Activated naive CD4-positive, alpha-beta T cell (primary cell): ENCODE measurements at places on chromosomes 12 and 14.

- no peak for DNase-seq
Observed at GRCh38 chr12:67884596-67884995, 104.7 kb upstream of the IFNG-AS1 start.

DNA sequence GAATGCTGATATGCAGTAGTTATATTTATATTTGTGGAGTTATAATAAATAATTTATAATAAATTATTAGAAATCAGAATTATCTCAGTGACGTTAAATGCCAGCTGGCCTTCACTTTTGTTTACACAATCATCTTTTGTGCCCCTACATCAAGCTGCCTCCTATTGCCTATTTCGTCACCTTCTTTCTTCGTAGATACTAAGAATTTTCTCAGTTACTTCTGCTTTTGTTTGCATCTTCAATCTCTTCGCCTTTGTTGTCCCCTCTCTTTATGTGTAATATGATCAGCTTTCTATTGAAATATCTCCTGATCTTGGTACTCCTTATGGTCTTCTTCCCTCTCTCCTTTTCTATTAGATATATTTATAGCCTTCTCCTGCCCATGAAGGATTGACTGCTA, 197.0 kb downstream of the ERC1 start:
- no peak for DNase-seq

- no peak for DNase-seq
Observed at GRCh38 chr14:26730929-26731618, 133.2 kb upstream of the NOVA1 start.

DNA sequence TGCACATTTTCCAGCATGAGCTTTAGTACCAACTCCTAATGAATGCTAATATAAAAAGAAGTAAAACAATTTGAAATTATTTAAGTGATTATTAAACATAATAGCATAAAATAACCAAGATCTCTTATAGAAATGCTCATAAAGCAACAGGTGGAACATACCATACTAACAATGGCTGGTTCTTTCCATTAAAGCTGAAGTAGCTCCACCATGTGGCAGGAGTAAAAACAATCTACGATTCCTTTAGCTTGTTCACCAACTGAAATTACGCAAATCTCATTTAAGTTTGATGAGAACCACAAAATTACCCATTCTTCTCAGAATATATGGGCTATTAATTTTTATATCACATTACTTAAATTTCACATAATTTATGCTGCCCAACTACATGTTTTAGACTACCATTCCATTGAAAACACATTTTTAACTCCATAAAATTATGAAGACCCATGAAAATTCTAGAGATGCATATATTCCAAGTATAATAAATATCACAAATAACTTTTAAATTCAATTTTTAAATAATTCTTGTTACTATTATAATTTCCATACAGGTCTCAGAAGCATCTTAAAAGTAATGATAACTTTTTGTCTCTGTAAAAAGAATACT, 213.6 kb downstream of the DAD1 start:
- no peak for DNase-seq

GRCh38 chr12:89179983-89180382, 172.3 kb downstream of the DUSP6 start:
- DNase-seq = no peak

DNA sequence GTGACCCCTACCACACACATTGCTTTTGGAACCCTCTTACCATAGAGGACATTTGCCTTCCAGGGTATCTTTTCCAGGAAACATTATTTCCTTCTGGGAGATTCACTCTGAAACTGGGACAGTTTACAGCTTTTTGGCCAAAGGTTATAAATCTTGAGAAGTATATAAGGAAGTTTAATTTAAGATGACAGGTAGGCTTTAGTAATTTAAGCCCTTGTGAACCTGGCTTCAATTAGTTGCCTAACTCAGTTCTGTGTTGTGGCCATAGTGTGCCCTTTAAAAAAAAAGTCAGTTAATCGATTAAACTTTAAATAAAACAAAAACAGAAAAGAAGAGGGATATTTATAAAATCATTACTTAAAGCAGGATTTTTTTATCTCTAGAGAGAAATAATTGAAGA, 142.9 kb downstream of the NAV3 start:
- DNase-seq = no peak

DNA sequence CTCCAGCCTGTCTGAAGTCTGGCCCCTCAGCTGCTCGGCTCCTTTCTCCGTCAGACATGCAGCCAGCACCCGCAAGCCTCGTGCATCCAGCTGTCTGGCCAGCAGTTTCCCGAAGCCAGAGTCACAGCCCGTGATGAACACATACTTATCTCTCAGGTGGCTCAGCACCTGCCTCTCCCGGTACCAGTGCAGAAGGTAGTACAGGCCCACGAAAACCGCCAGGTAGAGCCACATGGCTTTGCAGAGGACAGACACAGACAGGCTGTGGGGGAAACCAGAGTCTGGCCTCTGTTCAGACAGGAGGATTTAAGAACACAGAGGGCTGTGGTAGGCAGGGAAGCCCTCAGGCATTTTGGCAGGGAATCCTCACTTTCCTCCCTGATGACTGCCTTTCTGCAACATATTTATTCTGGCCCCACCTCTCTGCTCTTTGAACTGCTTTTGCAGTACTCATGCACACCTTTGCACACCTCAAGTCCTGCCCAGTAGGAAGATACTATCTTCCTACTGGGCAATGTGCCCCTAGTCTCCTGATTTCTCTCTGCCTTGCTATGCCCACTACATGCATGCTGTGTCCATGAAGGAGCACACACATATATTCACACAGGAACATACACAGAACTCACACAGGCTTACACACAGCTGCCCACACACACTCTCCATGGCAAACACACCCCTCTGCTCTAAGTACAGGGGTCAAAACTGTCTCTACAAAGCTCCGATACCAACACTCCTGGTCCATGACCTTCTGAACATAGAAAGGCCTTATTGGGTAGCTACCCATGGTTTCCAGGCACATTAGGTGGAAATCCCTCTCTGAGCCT, at the start of gene RDH16:
RDH16 (minus strand) TSS at position 380 of the 824 bp plus-strand sequence; CDS start at position 234, 146 bp downstream.
- DNase-seq = no peak

GRCh38 chr14:101721951-101722661, 39.4 kb upstream of the PPP2R5C start:
- no peak for DNase-seq

- no peak for DNase-seq
Observed at GRCh38 chr12:4417455-4417854, 28.2 kb downstream of the FGF6 start.

GRCh38 chr12:75884465-75884985, 147.1 kb downstream of the PHLDA1 start:
- no peak for DNase-seq

GRCh38 chr14:61132336-61132735, 148.8 kb downstream of the TMEM30B start:
- DNase-seq = no peak

- no peak for DNase-seq
Observed at GRCh38 chr12:87344699-87345098, 684.5 kb downstream of the C12orf50 start.

DNA sequence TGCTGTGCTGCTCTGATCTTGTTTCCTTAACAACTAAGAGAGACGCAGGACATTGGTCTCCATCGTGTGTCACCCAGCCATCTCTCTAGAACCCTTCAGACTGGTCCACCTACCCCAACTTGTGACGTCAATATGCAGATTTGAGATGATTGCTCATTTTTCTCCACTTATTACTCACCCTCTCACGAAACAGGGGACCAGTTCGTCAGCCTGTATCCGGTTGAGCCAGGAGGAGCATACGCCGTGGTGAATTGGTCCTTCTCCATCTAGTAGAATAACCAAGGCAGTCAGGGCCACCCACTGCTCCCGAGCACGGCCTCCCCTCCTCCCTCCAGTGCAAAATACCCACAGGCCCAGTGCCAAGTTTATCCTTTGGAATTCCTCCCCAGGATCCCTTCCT, 36.2 kb upstream of the FBXO21 start:
- DNase-seq = no peak

GRCh38 chr12:52631264-52631663, 12.9 kb upstream of the KRT73 start:
- DNase-seq = no peak

GRCh38 chr12:1059162-1059561, 68.1 kb downstream of the ERC1 start:
- DNase-seq = no peak

GRCh38 chr12:3562484-3562883, 71.5 kb downstream of the PRMT8 start:
- DNase-seq = no peak

GRCh38 chr12:101908395-101908794, 31.0 kb downstream of the DRAM1 start:
- no peak for DNase-seq

- no peak for DNase-seq
Observed at GRCh38 chr12:120079411-120080400, 36.8 kb downstream of the RAB35 start.

- DNase-seq = no peak
Observed at GRCh38 chr12:67208281-67209067, 60.7 kb upstream of the CAND1 start.

DNA sequence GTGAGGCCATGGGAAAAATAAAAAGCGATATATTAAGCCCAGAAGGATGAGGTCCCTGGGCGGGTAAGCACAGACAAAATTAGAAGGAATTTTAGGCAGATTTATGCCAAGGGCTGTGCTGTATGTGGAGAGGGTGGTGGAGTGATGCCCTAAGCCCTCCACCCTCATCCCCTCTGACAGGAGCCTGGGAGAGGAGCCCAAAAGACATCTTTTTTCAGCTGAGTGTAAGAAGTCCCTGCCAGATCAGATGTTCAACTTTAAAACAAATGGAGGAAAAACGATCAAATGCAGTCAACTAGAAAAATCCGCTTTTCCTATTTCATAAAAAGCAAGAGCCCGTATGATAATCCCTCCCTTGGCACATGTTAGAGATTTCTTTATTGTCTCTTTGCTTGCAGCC, 47.7 kb upstream of the NRXN3 start:
- DNase-seq = no peak

DNA sequence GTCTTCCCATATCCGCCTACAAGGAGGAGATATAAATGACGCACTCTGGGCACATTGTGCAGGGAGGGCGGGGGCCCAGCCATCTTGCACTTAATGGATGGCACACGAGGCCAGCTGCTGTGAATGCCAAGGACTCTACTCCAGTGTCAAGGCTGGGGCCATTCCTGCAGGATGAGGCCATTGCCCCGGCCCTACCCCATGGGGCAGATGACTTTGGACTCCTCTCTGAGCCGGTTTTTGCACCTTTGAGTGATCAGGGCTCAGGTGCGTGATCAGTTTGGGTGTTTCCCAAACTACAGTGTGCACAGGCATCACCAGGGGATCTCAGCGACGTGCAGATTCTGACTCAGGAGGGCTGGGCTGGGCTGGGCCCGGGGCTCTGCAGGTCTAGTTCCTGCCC, 16.1 kb downstream of the MMAB start:
- no peak for DNase-seq

DNA sequence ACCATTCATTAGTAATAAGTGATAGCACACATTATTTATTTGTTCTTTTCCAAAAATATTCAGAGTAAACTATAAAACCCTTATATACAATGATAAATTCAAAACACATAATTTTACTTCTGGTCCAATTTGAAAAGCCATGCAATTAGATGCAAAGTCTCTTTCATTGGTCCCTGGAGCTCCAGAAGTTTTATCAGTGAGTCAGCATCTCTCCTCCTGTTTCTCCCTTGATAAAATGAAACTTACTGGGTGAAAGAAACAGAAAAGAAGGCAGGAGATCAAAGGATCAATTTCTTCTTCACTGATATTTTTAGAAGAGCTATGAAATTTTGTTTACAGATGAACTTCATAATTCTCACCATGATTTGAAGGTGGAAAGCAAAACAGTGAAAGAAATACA, 47.5 kb downstream of the IFNG start:
- DNase-seq = no peak

- peak; percentile 8 for DNase-seq
Observed at GRCh38 chr12:64608901-64609535, 1.3 kb upstream of the RASSF3 start.

- DNase-seq = no peak
Observed at GRCh38 chr12:7068240-7068993, 7.9 kb downstream of the C1S start.

- DNase-seq = no peak
Observed at GRCh38 chr14:56378475-56378877, 201.1 kb upstream of the TMEM260 start.

DNA sequence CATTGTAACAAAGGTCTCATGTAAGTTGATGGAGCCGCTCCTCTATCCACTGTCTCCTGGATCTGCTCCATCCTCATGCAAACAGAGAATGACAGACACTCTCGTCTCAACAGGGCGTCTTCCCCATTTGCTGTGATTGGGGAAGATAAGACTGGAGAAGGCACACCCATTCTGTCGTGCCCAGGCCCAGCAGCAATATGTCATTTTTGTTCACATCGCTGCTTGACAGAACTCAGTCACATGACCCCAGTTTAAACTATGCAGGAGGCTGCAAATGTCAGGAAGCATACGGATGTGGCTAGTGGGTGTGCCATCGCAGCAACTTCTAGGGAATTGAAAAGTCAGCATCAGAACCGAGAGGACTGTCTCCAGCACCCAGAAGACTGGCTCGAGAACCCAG, 290.5 kb downstream of the TMEM132D start:
- no peak for DNase-seq

- DNase-seq = peak; percentile 52
Observed at GRCh38 chr12:48865281-48866051, at the start of gene RND1. Gene RND1, minus strand, starts transcription at chr12:48865870. Its CDS starts 103 bp downstream, at chr12:48865767.

- DNase-seq = no peak
Observed at GRCh38 chr14:73238424-73238852, 1.1 kb downstream of the PAPLN start.

DNA sequence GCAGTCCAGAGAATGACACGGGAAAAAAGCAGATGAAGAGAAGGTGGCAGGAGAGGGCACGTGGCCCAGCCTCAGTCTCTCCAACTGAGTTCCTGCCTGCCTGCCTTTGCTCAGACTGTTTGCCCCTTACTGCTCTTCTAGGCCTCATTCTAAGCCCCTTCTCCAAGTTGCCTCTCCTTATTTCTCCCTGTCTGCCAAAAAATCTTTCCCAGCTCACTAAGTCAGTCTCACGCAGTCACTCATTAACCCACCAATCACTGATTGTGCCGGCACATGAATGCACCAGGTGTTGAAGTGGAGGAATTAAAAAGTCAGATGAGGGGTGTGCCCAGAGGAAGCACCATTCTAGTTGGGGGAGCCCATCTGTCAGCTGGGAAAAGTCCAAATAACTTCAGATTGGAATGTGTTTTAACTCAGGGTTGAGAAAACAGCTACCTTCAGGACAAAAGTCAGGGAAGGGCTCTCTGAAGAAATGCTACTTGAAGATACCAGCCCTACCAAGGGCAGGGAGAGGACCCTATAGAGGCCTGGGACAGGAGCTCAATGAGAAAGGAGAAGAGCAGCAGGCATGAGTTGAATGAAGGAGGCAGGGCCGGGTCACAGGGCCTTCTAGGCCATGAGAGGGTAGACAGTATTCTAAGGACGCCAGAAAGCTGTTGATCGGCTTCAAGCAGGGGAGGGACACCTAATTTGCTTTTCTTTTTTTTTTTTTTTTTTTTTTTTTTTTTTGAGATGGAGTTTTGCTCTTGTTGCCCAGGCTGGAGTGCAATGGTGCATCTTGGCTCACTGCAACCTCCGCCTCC, 40.9 kb downstream of the DAD1 start:
- DNase-seq = no peak

GRCh38 chr14:77024171-77024691, 4.3 kb downstream of the IRF2BPL start:
- no peak for DNase-seq

GRCh38 chr14:104423701-104424405, 155.7 kb upstream of the C14orf180 start:
- DNase-seq = no peak

- peak; percentile 40 for DNase-seq
Observed at GRCh38 chr14:63727736-63728728, at the start of gene SGPP1. Gene SGPP1, minus strand, starts transcription at chr14:63728065. Its CDS starts 121 bp downstream, at chr14:63727944.
